Stimulated activated CD4-positive, alpha-beta T cell treated with anti-CD3 and anti-CD28 coated beads, Interleukin-1b, Interleukin-23, amount 100 ng/mL, for 1 hour (primary cell): ENCODE measurements at places on chromosomes 11 and 22.

DNA sequence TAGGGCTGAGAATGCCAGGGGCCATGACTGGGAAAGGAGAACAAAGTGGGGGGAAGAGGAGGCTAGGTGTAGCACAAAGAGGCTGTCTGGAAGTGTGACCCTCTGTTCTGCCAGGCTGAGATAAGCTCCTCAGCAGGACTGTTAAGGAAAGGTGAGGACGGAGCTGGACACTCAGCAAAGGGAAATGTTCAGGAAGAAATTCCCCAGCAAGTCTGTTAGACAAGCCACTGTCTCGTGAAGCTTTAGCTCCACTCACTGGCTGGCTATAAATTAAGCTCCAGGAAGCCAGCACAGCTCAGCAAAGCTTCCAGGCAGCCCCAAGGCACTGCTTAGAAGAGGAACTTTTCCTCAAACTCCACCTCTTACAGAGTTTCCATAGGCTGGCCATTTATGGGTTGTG, 181.2 kb upstream of the API5 start:
- DNase-seq, result no peak

- no peak for DNase-seq
These were observed 660.3 kb downstream of the TBC1D22A start for GRCh38 chr22:47422736-47423135.

- DNase-seq, result no peak
These were observed 11.5 kb upstream of the RAB39A start for GRCh38 chr11:107916671-107917241.

- DNase-seq, result no peak
These were observed 89.6 kb downstream of the FANCF start for GRCh38 chr11:22536071-22536470.

- no peak for DNase-seq
These were observed 199.9 kb downstream of the DSCAML1 start for GRCh38 chr11:117597071-117597470.

DNA sequence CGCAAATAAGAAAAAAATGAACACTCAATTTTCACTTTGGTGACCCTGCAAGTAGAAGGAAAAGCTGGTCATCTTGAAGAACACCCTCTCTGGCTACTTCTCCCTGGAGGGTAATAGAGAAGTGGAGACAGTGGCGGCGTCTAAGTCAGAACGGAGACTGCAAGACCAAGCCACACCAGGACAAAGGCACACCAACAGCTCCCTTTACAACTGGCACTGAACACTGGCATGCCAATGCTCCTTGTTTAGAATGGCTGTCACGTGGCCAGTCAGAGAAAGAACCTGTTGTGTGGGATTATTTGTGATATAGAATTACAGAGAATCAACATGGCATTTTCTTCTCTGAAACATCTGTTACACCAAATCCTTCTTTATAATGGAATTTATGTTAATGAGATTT, 61.3 kb upstream of the YPEL1 start:
- no peak for DNase-seq

- DNase-seq, result no peak
These were observed at the start of gene JHY for GRCh38 chr11:122882189-122882856. Gene JHY, plus strand, starts transcription at chr11:122882759. Its CDS starts 3,091 bp downstream, at chr11:122885850.

DNA sequence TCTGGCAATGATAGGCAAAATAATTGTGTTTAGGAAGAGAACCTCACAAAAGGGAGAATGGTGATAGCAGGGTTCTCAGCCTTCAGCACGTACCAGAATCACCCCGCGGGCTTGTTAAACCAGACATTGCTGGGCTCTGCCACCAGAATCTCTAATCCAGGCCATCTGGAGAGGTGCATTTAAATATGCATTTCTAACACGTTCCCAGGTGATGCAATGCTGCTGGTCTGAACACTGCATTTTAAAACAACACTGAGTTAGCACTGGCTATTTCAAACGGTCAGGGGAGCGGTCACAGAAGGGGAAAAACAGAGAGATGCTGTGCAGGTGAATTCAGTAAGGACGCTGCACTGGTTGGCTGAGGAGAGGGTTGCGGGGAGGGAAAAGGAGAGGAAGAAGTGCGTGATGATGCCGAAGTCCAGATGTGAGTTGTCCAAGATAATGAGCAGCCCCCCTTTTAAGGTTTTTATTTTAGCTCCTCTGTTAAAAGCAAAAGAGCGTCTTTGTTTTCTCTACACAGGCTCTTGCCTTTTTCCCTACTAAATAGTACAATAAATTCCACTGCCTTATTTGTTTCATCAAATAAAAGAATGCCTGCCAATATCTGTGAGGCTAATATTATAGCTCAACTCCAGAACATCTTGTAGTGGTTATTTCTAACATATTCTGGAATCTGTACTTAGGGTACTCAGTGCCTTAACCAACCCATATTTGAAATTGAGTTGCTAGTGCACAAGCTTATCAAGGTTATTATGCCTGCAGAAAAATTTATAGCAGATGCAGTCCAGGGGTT, 109.6 kb upstream of the POU2AF2 start:
- no peak for DNase-seq
